ENCODE measurements at places on chromosomes 5 and 9. TPM values are rescaled to one million over a fixed set of nuclear protein-coding genes. Genes with fewer than 3 reads are reported as not detected.

GRCh38 chr9:35395706-35396101, 94.2 kb upstream of the RUSC2 start:
- no peaks in the 10 kb centered on the region for H3K27me3 ChIP-seq
- H3K4me3 ChIP-seq, result no peak overlapping the region
- H3K4me1 ChIP-seq, result no peaks in the 10 kb centered on the region
- peaks cover 27% of the 10 kb centered on the region for H3K36me3 ChIP-seq
- no peak overlapping the region for H3K27ac ChIP-seq
- DNase-seq, result no peak

DRD1 gene
- total RNA-seq, result not detected

DNA sequence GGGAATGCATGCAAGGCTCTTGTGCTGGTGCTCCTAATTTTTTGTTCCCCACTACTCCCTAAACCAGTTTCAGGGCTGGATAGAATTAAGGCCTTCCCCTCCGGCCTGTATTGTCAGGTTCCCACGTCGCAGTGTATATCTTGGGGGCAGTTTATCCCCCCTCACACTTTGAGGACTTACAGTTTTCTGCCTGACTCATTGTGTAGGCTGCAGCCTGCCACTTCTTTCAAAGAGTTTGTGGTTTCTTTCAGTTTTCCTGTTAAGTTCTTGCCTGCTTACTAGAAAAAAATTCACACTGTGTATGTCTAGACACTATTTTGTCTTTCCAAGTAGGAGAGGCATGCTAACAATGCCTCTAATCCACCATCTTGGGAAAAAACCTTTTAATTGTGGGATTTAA, 28.4 kb upstream of the BTNL3 start:
- H3K27ac ChIP-seq, result no peak overlapping the region
- H3K27me3 ChIP-seq, result peaks cover 5% of the 10 kb centered on the region
- no peak for DNase-seq
- H3K36me3 ChIP-seq, result no peaks in the 10 kb centered on the region
- no peak overlapping the region for H3K4me3 ChIP-seq

GRCh38 chr5:136814619-136815378, 449.5 kb upstream of the TRPC7 start:
- DNase-seq, result no peak
- no peaks in the 10 kb centered on the region for H3K36me3 ChIP-seq
- H3K27me3 ChIP-seq, result no peaks in the 10 kb centered on the region
- H3K4me1 ChIP-seq, result no peaks in the 10 kb centered on the region
- H3K27ac ChIP-seq, result no peak overlapping the region

- peaks cover 22% of the 10 kb centered on the region for H3K4me1 ChIP-seq
- no peak overlapping the region for H3K27ac ChIP-seq
- H3K27me3 ChIP-seq, result no peaks in the 10 kb centered on the region
- H3K36me3 ChIP-seq, result no peaks in the 10 kb centered on the region
- no peak overlapping the region for H3K4me3 ChIP-seq
- DNase-seq, result no peak
Observed at GRCh38 chr5:7245121-7245651, 150.8 kb upstream of the ADCY2 start.

TRAF1 gene
- 3.8 TPM for total RNA-seq

LARP1 gene
- total RNA-seq, result 230 TPM

DNA sequence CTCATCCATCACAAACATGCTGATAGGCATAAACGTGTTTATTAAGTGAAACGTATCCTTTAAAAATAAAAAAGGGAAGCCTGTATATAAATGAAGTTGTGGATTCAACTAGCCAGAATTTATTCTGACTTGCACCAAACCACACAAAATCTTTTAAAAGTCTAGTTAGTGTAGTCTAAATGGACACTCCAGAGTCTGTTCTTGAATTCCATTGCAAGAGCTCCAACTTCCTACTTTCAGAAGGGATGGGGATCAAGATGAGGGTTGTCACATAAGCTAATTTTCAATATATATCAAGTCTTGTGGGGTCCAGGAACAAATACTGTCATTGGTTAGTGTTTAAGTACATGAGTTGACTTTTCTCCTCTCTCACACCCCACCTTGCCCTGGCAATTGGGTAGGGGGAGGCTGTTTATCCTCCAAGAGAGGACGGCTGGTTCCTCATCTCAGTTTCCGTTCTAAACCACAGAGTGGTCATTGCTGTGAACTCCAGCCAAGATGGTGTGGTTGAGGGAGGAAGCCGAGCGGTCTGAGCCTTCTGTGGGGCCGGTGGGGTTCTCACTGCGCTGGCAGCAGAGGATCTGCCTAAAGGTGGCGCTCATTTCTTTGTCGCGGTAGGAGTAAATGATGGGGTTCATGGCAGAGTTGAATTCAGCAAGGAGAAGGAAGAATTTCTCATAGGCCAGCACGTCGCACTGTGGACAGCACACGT, 163.2 kb downstream of the LPAR1 start:
- H3K27ac ChIP-seq, result no peak overlapping the region
- DNase-seq, result no peak
- no peaks in the 10 kb centered on the region for H3K27me3 ChIP-seq
- peaks cover 11% of the 10 kb centered on the region for H3K36me3 ChIP-seq
- H3K4me1 ChIP-seq, result peaks cover 39% of the 10 kb centered on the region

GRCh38 chr9:4138781-4139180, 161.1 kb downstream of the GLIS3 start:
- H3K27me3 ChIP-seq, result no peaks in the 10 kb centered on the region
- DNase-seq, result no peak
- H3K4me3 ChIP-seq, result no peak overlapping the region
- H3K4me1 ChIP-seq, result peaks cover 3% of the 10 kb centered on the region

- H3K4me1 ChIP-seq, result peaks cover 12% of the 10 kb centered on the region
- no peaks in the 10 kb centered on the region for H3K36me3 ChIP-seq
- no peak for DNase-seq
- H3K4me3 ChIP-seq, result no peak overlapping the region
- H3K27me3 ChIP-seq, result no peaks in the 10 kb centered on the region
- peak overlapping the region; percentile 45 for H3K27ac ChIP-seq
Observed at GRCh38 chr5:58188262-58188651, 271.6 kb downstream of the PLK2 start.

FGD3 gene
- 4.1 TPM for total RNA-seq

- no peak for DNase-seq
- peaks cover 6% of the 10 kb centered on the region for H3K36me3 ChIP-seq
- peaks cover 9% of the 10 kb centered on the region for H3K4me1 ChIP-seq
- no peak overlapping the region for H3K4me3 ChIP-seq
Observed at GRCh38 chr9:113989017-113989713, 88.9 kb downstream of the AMBP start.

GRCh38 chr9:87338088-87338989, 159.3 kb upstream of the DAPK1 start:
- H3K36me3 ChIP-seq, result no peaks in the 10 kb centered on the region
- H3K4me3 ChIP-seq, result peak overlapping the region; percentile 83
- peaks cover 23% of the 10 kb centered on the region for H3K27me3 ChIP-seq
- H3K27ac ChIP-seq, result no peak overlapping the region

DNA sequence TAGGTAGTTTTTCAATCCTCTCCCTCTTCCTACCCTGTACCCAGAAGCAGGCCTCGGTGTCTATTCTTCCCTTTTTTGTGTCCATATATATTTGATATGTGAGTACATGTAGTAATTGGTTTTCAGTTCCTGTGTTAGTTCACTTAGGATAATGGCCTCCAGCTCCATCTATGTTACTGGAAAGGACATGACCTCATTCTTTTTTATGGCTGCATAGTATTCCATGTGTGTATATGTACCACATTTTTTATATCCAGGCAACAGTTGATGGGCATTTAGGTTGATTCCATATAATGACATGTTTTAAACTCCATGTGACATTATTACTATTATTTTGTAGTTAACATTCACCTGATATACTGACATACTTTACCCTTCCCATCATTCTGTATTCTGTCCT, 49.1 kb downstream of the CAVIN4 start:
- no peak overlapping the region for H3K4me3 ChIP-seq
- H3K4me1 ChIP-seq, result no peaks in the 10 kb centered on the region
- H3K27ac ChIP-seq, result no peak overlapping the region
- no peaks in the 10 kb centered on the region for H3K27me3 ChIP-seq
- peaks cover 3% of the 10 kb centered on the region for H3K36me3 ChIP-seq

DNA sequence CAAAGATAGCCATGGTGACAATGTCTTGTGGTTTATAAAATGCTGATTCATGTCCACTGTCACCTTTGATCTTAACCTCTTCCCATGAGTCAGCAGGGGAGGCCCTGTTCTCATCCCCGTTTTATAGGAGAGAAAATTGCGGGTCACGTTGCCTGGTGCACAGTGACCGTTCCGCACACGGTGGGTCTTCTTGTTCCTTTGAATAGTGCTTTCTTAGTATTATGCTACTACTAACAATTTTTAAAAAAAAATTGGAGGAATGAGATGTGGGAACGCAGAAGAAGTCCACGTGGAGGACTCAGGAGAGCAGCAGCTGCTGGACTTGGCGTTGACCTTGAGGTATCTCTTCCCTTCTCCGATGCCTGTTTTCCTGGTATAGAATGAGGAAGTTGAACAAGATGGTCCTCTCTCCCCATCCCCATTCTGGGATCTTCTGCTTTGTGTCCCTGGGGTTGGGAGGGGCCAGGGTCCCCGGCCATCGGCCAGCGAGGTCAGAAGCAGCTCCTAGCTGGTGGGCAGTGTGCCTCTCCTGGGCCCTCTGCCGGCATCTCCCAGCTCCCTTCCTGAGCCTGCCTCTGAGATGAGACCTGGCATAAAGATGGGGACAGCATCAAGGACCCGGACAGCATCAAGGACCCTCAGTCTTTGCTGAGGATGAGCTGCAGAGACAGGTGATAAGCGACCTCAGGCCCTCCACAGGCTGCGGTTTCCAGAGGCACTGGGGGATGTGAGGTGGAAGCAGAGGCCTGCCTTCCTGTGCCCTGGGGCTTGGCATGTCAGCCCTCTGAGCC, 143.9 kb downstream of the C9orf50 start:
- H3K27me3 ChIP-seq, result no peaks in the 10 kb centered on the region
- H3K4me3 ChIP-seq, result no peak overlapping the region
- no peaks in the 10 kb centered on the region for H3K36me3 ChIP-seq

ABO gene
- 0.11 TPM for total RNA-seq

ANKS6 gene
- 30.9 TPM for total RNA-seq

GRCh38 chr9:107739601-107740082, 250.1 kb upstream of the KLF4 start:
- DNase-seq, result no peak
- no peaks in the 10 kb centered on the region for H3K4me1 ChIP-seq
- no peak overlapping the region for H3K27ac ChIP-seq

NDOR1 gene
- 39.4 TPM for total RNA-seq

AGGF1 gene
- total RNA-seq, result 26.9 TPM

DNA sequence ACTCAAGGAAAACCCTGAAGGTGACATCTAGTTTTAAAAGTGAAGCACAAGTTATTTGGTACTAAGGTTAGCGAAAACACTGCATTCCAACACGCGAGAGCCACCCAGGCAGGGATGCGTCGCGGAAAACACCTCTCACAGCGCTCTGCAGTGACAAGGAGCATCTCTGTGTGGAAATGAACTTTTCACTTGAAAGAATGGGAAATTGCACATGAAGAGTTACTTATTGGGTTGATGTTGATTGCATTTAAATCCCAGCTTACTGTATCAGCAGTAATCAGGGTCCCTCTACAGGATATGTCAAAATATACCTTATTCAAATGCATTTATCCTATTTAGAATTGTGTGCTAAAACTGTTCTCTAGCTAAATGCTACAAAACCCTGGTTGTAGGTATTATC, 144.4 kb downstream of the BNC2 start:
- peaks cover 42% of the 10 kb centered on the region for H3K27me3 ChIP-seq
- peaks cover 44% of the 10 kb centered on the region for H3K4me1 ChIP-seq
- H3K36me3 ChIP-seq, result no peaks in the 10 kb centered on the region
- H3K27ac ChIP-seq, result no peak overlapping the region
- peak overlapping the region; percentile 95 for H3K4me3 ChIP-seq
- DNase-seq, result no peak

RNF183 gene
- not detected for total RNA-seq

- no peak overlapping the region for H3K27ac ChIP-seq
- H3K4me3 ChIP-seq, result no peak overlapping the region
- peaks cover 7% of the 10 kb centered on the region for H3K27me3 ChIP-seq
- H3K4me1 ChIP-seq, result peaks cover 8% of the 10 kb centered on the region
Observed at GRCh38 chr5:176157656-176158055, 80.6 kb upstream of the SIMC1 start.

Measured in neural crest cell (in vitro differentiated cells).